Right kidney (tissue), 9 donors: ENCODE measurements at places on chromosomes 6 and 20.

DNA sequence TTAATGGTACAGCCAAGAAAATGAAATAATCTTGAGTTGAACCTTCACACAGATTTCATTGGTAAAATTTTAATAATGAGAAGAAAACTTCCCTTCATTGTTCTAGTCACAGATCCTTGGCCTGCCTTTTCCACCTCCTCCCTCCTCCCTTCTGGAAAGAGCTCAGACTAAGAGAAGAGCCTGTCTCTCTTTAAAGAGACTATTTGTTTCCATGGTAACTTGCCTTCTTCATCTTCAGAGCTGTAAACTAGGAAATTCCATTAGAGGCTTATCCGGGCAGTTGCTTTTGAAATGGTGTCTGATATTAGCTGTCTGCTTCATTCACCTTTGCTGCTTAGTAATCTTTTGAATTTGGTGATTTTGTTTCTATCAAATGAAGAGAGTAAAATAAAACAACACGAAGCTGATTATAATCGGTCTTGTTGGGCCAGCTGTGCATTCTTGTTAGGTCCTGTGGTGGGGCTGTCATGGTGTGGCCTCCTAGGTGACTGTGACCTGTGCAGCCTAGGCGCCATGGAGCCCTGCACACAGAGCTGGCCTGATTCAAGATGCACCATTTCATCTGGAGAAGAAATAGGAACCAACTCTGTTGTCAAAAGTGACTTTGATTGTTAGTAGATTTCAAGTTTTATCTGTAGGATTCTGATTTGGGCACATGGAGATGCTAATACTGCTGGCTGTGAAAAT lies 96.7 kb downstream of the MAP3K7 start:
- DNase-seq, result no peak

DNA sequence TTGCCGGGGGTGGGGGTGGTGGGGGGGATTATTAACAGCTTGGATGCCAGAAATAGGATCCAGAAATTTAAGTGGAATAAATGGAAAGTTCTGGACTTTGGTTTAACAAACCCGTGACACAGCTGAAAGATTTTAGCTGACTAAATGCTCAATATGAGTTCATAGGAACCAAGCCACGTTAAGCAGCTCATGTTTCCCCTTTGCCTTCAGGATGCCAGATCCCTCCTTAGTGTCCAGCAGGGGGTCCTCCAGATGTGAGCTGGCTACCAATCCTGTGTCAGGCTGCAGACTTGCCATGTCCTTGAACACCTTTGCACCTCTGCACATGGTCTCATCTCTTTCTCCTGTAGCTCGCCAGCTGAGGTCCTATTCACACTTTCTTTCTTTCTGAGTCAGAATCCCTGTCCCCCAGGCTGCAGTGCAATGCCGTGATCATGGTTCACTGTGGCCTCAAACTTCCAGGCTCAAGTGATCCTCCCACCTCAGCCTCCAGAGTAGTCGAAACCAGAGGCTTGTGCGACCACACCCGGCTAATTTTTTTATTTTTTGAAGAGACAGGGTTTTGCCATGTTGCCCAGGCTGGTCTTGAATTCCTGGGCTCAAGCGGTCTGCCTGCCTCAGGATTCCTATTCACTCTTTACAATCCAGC lies 133.3 kb upstream of the ARMC2 start:
- no peak for DNase-seq

GRCh38 chr20:35463455-35464300 lies 8.3 kb downstream of the CEP250 start:
- no peak for DNase-seq

GRCh38 chr6:42929821-42930360 lies 611 bp downstream of the CNPY3 start:
- DNase-seq, result no peak

DNA sequence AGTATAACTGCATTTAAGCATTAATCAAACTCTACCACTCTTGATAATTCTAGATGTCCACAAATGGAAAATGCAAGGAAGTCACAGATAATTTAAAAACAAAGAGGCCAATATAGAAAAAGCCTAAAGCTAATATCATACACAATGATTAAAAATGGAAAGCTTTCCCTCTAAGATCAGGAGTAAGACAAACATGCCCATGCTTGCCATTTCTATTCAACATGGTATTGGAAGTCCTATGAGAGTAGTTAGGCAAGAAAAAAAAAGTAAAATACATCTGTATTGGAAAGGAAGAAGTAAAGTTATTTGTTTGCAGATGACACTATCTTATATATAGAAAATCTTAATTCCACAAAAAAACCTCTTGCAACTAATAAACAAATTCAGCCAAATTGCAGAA lies 164.6 kb upstream of the FERMT1 start:
- DNase-seq, result no peak

- DNase-seq, result no peak
Measured at GRCh38 chr6:150710236-150710635, 110.6 kb downstream of the PLEKHG1 start.

GRCh38 chr20:5486377-5487054 lies 169.8 kb upstream of the PROKR2 start:
- no peak for DNase-seq

DNA sequence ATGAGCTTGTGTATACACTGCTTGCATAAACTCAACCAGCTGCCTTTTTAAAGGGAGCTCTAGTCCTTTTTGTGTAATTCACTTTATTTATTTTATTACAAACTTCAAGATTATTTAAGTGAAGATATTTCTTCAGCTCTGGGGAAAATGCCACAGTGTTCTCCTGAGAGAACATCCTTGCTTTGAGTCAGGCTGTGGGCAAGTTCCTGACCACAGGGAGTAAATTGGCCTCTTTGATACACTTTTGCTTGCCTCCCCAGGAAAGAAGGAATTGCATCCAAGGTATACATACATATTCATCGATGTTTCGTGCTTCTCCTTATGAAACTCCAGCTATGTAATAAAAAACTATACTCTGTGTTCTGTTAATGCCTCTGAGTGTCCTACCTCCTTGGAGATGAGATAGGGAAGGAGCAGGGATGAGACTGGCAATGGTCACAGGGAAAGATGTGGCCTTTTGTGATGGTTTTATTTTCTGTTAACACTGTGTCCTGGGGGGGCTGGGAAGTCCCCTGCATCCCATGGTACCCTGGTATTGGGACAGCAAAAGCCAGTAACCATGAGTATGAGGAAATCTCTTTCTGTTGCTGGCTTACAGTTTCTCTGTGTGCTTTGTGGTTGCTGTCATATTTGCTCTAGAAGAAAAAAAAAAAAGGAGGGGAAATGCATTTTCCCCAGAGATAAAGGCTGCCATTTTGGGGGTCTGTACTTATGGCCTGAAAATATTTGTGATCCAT lies 15.3 kb downstream of the TNFAIP3 start:
- no peak for DNase-seq

GRCh38 chr6:18536591-18537055 lies 149.5 kb downstream of the RNF144B start:
- no peak for DNase-seq

DNA sequence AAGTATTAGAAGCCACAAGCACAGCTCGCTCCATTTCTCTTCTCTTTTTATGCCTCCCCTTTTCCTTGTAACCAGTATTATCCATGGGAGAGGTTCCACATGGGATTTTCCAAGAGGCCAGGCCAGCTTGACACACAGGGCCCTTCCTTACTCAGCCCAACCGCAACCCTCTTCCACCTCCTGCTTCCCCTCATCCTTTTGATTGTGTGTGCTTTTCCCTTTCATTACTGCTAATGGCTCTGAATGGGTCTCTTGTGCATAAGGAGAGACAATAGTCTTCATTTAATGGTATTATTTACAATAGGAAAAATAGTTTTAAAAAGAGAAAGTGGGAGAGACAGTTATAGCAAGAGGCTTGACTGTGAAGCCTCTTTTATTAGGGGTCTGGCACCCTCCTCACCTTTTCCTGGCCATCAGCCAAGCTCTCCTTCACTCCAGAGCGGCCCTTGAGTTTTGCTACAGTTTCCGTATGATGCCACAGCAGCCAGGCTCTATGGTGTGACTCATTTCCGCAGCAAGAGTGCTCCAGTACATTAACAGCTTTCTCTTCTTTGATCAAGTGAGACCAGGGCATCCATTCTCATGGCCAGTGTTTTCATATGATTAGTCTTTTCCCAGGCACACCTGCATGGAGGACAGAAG lies 579.5 kb downstream of the TFAP2B start:
- DNase-seq, result no peak

- DNase-seq, result no peak
Measured at GRCh38 chr20:32576560-32576959, 8.6 kb downstream of the NOL4L start.
